ENCODE measurements at places on chromosomes 2 and 18.
A peak's percentile ranks its signal among the peaks of the same experiment; 100 is the strongest.

GRCh38 chr2:163490281-163490680, 245.5 kb downstream of the FIGN start:
- H3K27me3 ChIP-seq = no peaks in the 10 kb centered on the region

- DNase-seq = no peak
- peaks cover 12% of the 10 kb centered on the region for H3K27me3 ChIP-seq
- H3K27ac ChIP-seq = no peak overlapping the region
- H3K36me3 ChIP-seq = no peaks in the 10 kb centered on the region
- H3K4me3 ChIP-seq = no peak overlapping the region
- peaks cover 4% of the 10 kb centered on the region for H3K4me1 ChIP-seq
Observed at GRCh38 chr2:46284260-46284659, 12.9 kb upstream of the EPAS1 start.

GRCh38 chr2:129732630-129733026, 246.8 kb upstream of the RAB6C start:
- no peaks in the 10 kb centered on the region for H3K4me1 ChIP-seq
- H3K27ac ChIP-seq = no peak overlapping the region
- H3K27me3 ChIP-seq = peaks cover 11% of the 10 kb centered on the region

- H3K4me3 ChIP-seq = no peak overlapping the region
- H3K27me3 ChIP-seq = no peaks in the 10 kb centered on the region
- no peak for DNase-seq
Observed at GRCh38 chr2:14944562-14945346, 312.2 kb downstream of the LRATD1 start.

DNA sequence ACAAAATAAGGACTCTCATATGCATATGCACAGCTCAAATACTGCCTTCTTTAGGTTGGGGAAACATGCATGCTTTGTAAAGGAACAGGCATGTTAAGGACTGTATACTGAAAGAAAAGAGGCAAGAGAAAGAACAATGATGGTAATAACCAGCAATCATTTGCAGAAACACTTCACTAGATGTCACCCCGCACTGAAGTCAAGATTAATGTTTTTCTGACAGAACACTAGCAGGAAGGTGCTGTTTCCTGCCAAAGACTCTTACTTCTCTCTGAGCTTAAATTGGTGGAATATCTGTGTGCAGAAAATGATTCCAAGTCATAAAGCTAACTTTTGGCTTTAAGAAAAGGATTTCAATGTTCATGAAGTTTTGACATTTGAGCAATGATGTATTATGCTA, 19.3 kb upstream of the CSRNP3 start:
- H3K4me3 ChIP-seq = no peak overlapping the region
- H3K4me1 ChIP-seq = no peaks in the 10 kb centered on the region
- H3K36me3 ChIP-seq = no peaks in the 10 kb centered on the region
- no peak for DNase-seq

- no peaks in the 10 kb centered on the region for H3K36me3 ChIP-seq
- no peaks in the 10 kb centered on the region for H3K27me3 ChIP-seq
- H3K27ac ChIP-seq = no peak overlapping the region
- no peak for DNase-seq
Observed at GRCh38 chr2:34875091-34875745, 1276.1 kb upstream of the FAM98A start.

- H3K4me1 ChIP-seq = peaks cover 25% of the 10 kb centered on the region
- H3K27me3 ChIP-seq = peaks cover 12% of the 10 kb centered on the region
- no peak overlapping the region for H3K27ac ChIP-seq
- peaks cover 11% of the 10 kb centered on the region for H3K36me3 ChIP-seq
- H3K4me3 ChIP-seq = no peak overlapping the region
Observed at GRCh38 chr2:127662937-127663565, 12.3 kb downstream of the LIMS2 start.

DNA sequence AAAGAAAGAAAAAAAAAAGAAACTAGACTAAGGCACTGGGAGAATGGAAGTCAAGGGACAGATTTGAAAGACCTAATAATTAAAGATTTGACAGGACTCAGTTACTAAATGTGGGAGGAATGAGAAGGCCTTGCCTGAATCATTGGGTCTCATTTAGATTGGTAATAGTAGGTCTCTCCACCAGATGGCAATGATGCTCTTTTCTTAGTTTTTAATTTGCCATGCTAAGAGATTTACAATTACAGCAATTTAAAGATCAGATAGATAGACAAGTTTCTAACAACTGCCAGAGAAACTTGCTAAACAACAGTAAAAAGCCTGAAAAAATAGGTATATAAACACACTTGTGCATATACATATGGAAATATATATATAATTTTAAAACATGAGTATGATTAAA, 153.0 kb downstream of the TMEM247 start:
- no peak overlapping the region for H3K4me3 ChIP-seq
- no peaks in the 10 kb centered on the region for H3K4me1 ChIP-seq
- no peak overlapping the region for H3K27ac ChIP-seq
- no peaks in the 10 kb centered on the region for H3K36me3 ChIP-seq
- H3K27me3 ChIP-seq = no peaks in the 10 kb centered on the region
- DNase-seq = peak; percentile 71

GRCh38 chr2:184877909-184878308, 279.6 kb downstream of the ZNF804A start:
- H3K4me1 ChIP-seq = no peaks in the 10 kb centered on the region
- no peak for DNase-seq
- no peak overlapping the region for H3K4me3 ChIP-seq

- H3K4me3 ChIP-seq = no peak overlapping the region
- no peak overlapping the region for H3K27ac ChIP-seq
- DNase-seq = no peak
- H3K4me1 ChIP-seq = peaks cover 6% of the 10 kb centered on the region
Observed at GRCh38 chr18:7742224-7742623, 175.1 kb downstream of the PTPRM start.

GRCh38 chr2:10171006-10171800, 48.7 kb downstream of the RRM2 start:
- no peaks in the 10 kb centered on the region for H3K36me3 ChIP-seq
- peaks cover 5% of the 10 kb centered on the region for H3K27me3 ChIP-seq
- no peak for DNase-seq
- H3K27ac ChIP-seq = no peak overlapping the region
- peaks cover 19% of the 10 kb centered on the region for H3K4me1 ChIP-seq

DNA sequence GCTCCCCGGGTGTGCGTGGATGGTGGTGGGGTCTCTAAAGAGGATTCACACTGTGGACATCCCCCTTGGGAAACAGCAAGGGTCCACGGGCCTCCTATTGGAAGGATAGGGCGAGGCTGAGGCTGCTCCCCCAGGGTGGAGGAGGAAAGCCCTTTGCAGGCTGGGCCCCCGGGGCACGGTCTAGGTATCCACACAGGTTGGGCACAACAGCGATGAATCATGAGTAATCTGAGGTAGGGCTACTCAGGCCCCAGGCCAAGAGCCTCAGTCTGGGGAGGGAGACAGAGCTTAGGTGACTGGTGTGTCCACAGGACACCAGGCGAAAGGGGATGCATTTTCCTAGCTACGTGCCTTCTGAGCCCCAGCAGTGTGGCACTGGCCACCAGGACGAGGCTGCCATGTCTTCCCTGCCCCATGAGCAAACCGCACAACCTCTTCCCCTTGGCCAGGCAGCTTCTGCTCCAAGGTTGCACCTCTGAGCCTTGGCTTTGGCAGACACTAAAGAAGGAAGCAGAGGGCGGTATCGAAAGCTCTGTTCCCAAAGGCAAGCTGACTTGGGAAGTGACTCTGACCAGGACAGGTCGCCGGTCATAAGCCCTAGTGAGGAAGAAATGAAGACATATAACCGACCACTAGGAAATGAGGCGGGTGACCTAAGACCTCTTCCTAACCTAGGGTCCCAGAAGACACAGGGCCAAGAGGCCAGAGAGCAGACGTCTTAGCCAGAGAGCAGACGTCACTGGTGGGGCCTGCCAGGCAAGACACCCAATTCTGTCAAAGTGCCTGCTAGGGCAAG, 14.6 kb upstream of the SEMA4C start:
- H3K4me3 ChIP-seq = no peak overlapping the region
- H3K27me3 ChIP-seq = peaks cover 29% of the 10 kb centered on the region
- no peak for DNase-seq

DNA sequence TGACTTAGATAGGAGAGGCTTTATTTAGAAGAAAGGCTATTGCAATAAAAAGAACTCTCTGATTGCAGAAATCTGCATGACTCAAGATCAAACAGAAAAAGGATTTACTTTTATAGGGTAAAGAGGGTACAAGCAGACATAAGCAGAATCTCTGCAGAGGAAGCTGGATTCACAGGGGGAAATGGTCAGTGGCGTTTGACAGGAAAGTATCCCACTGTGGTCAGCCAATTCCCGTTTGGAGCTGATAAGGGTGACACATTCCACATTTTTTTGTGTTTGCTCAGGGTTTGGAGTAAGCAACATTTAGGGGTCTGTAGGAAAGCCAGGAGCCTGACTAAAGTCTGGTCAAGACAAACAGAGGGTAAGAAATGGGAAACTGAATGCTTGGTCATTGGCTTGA, 23.9 kb upstream of the SCYGR5 start:
- peak; percentile 31 for DNase-seq
- H3K27ac ChIP-seq = no peak overlapping the region
- no peaks in the 10 kb centered on the region for H3K36me3 ChIP-seq
- no peaks in the 10 kb centered on the region for H3K27me3 ChIP-seq

DNA sequence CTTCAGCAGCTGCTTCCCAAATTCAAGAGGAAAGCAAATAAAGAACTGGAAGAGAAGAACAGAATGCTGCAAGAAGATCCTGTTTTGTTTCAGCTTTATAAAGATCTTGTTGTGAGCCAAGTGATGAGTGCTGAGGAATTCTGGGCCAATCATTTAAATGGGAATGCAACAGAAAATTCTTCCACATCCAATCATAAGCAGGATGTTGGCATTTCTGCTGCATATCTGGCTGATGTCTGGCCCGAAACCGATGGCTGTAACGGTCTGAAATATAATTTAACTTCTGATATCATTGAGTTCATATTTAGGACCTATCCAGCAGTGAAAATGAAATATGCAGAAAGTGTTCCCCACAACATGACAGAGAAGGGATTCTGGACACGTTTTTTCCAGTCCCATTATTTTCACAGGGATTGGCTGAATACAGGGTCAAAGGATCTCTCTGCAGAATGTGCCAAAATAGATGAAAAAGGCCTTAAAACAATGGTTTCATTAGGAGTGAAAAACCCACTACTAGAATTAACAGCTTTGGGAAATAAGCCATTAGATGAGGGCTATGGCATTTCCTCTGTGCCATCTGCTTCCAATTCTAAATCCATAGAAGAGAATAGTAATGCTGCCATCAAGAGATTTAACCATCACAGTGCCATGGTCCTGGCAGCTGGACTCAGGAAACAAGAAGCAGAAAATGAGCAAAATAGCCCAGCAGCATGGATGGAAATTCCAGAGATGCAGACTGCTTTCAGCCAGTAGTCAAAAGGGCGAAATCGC, 175.6 kb downstream of the MC4R start:
- H3K4me1 ChIP-seq = no peaks in the 10 kb centered on the region
- no peak overlapping the region for H3K4me3 ChIP-seq
- no peaks in the 10 kb centered on the region for H3K27me3 ChIP-seq
- no peak for DNase-seq
- no peaks in the 10 kb centered on the region for H3K36me3 ChIP-seq
- no peak overlapping the region for H3K27ac ChIP-seq

DNA sequence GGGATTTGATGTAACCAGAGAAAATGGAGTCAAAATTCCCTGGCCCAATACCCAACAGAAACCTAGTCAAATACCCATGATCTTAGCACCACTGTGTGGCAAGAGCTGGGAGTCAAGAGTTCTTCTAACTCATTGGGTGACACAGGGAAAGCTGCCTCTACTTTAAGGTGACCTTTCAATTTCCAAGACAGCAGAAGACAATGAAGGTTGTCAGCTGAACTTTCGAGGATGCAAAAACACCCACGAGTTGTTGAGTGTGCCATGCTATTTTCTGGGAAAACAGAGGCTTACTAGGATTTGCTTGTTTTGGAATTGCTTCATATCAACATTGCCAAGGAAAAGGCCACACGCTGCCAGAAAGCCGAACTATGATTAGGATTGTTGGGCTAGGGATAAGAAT, 61.6 kb upstream of the CYRIA start:
- no peaks in the 10 kb centered on the region for H3K36me3 ChIP-seq
- no peaks in the 10 kb centered on the region for H3K4me1 ChIP-seq
- DNase-seq = peak; percentile 29
- H3K4me3 ChIP-seq = no peak overlapping the region

GRCh38 chr2:28698545-28698944, 53.1 kb upstream of the PPP1CB start:
- H3K27ac ChIP-seq = no peak overlapping the region
- H3K27me3 ChIP-seq = no peaks in the 10 kb centered on the region
- H3K36me3 ChIP-seq = no peaks in the 10 kb centered on the region
- H3K4me1 ChIP-seq = peaks cover 9% of the 10 kb centered on the region

- no peak overlapping the region for H3K27ac ChIP-seq
- H3K4me3 ChIP-seq = peak overlapping the region; percentile 40
- H3K36me3 ChIP-seq = no peaks in the 10 kb centered on the region
- peaks cover 3% of the 10 kb centered on the region for H3K4me1 ChIP-seq
- DNase-seq = no peak
Observed at GRCh38 chr2:71934595-71935261, 212.9 kb downstream of the CYP26B1 start.

GRCh38 chr18:3294435-3295080, 32.6 kb downstream of the MYL12B start:
- peaks cover 2% of the 10 kb centered on the region for H3K36me3 ChIP-seq
- H3K27ac ChIP-seq = no peak overlapping the region
- H3K4me1 ChIP-seq = peaks cover 9% of the 10 kb centered on the region
- H3K27me3 ChIP-seq = no peaks in the 10 kb centered on the region

- no peaks in the 10 kb centered on the region for H3K4me1 ChIP-seq
- H3K27me3 ChIP-seq = no peaks in the 10 kb centered on the region
- no peak overlapping the region for H3K4me3 ChIP-seq
Observed at GRCh38 chr2:145108361-145108778, 588.5 kb upstream of the ZEB2 start.

- no peak overlapping the region for H3K4me3 ChIP-seq
- H3K27me3 ChIP-seq = no peaks in the 10 kb centered on the region
- peak; percentile 80 for DNase-seq
- H3K4me1 ChIP-seq = peaks cover 4% of the 10 kb centered on the region
Observed at GRCh38 chr2:202278944-202279343, 13.4 kb downstream of the NOP58 start.

GRCh38 chr2:231665245-231666170, 42.8 kb upstream of the PTMA start:
- no peaks in the 10 kb centered on the region for H3K27me3 ChIP-seq
- H3K4me3 ChIP-seq = peak overlapping the region; percentile 76
- no peaks in the 10 kb centered on the region for H3K36me3 ChIP-seq
- DNase-seq = no peak
- H3K4me1 ChIP-seq = peaks cover 39% of the 10 kb centered on the region
- H3K27ac ChIP-seq = peak overlapping the region; percentile 97

DNA sequence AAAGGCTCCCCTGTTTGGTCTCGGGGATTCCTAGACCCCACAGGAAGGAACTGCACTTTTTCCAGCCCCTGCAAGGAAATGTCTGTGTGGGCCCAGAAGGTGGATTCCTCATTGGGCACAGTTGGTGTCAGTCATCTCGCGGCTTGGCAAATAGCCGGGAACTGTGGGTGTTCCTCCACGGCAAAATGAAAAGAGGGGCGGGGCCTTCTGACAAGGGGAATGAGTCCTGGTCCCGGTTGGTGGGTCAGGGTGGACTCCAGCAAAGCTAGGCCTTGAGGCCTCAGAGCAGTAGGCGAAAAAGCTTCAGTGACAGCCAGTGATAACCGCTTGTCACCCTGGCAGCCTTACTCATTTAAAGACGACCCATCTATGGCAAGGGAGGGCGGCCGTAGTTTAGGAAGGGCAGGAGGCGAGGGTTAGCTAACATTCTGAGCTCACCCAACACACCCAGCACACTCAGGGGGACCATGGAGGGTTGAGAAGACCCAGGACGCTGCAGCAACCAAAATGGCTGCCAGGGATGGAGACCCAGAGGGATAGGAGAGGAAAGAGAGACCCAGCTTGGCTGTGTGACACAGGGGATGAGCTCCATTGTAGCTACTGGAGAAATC, 16.5 kb downstream of the SLC4A3 start:
- H3K27ac ChIP-seq = no peak overlapping the region
- peaks cover 19% of the 10 kb centered on the region for H3K4me1 ChIP-seq
- H3K36me3 ChIP-seq = peaks cover 10% of the 10 kb centered on the region
- DNase-seq = no peak
- no peaks in the 10 kb centered on the region for H3K27me3 ChIP-seq
- H3K4me3 ChIP-seq = no peak overlapping the region

All from mesenchymal stem cell (in vitro differentiated cells and primary cell).